ENCODE measurements at places on chromosomes 2 and 18. TPM values are rescaled to one million over a fixed set of nuclear protein-coding genes. Genes with fewer than 3 reads are reported as not detected.

Gene GKN2
- not detected for total RNA-seq

Gene HTR2B
- total RNA-seq: 0.13 TPM

Gene IL1R2
- total RNA-seq: not detected

Gene COPS8
- total RNA-seq: 80.3 TPM

Gene COLEC11
- total RNA-seq: 0.38 TPM
